ENCODE measurements at places on chromosomes 3 and 15.

DNA sequence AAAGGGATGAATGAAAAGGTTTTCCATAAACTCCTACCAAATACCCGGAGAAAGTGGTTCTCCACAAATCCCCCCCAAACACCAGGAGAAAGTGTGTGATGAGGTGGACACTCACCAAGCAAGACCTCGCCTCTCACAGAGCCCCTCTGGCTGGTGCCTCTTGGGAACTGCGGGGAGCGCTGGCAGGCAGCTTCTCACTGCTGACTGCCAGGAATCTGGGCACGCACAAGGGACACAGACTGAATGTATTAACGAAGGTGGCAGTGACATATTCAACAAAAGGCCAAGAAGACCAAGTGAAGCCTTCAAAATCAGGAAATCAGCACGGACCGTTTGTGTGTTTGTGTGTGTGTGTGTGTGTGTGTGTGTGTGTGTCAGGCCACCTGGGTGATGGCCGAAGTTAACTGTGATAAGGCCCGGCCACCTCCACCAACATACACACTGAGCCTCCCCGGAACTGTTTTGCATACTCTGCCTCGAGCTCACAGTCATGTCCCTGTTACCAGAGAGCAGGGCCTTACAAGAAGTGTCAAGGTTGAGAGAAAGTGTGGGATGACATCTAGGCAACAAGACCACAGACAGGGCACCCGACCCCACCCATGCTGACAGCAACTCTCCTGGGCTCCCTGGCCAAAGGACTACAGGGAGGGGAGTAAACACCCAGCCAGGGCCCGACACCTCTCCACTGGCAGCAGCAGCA, 18.0 kb downstream of the ATP10A start:
- no peak for DNase-seq

DNA sequence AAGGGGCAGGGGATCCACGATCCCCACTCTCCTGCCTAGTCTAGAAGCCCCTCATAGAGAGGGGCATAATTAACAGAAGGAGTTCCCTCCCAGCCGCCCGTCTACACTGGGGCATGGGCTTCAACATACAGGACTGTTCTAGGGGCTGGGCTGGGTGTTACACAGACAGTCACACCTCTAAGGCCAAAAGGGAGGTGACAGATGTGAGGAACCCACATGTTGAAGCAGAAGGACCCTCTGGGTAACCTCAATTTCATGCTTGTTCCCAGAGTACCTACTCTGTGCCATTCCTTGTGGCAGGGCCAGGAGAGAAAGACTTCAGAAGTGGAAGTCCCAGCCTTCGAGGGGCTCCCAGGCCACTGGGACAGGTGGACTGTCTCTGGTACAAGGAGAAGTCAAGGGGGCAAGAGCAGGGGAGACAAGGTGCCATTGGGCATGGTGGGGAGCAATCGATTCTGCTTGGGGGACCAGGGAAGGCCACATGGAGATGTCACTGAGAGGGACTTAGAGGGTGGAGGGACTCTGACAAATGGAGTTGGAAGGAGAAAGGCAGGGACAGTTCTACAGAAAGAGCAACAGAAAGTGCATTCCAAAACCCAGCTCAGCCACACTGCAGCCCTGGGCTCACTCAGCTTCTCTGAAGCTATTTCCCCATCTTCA, 71.3 kb downstream of the CPN2 start:
- no peak for DNase-seq

- DNase-seq: no peak
These were observed 26.5 kb downstream of the FBXO40 start for GRCh38 chr3:121619691-121620090.

DNA sequence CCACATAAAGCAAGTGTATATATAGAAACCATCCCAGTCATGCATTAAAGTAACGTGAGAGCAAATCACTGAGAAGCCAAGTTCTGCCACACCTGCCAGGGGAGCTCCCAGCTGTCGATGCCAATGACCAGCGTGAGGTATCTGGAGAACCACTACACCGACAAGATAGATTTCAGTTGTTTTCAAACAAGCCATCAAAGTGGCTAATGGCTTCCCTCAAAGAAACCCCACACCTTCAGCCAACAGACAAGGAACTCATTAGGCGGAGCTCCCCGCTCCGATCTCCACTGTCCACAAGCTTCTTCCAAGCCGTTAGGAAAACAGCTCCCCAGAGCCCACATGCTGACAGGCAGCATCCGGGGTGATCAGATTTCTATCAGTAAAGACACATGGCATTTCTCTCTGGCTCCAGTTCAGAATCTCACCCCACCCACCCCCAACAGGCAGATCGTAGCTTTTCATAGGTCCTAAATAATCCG, 54.2 kb upstream of the SPATA12 start:
- no peak for DNase-seq

GRCh38 chr15:37138591-37139215, 38.4 kb upstream of the MEIS2 start:
- no peak for DNase-seq

DNA sequence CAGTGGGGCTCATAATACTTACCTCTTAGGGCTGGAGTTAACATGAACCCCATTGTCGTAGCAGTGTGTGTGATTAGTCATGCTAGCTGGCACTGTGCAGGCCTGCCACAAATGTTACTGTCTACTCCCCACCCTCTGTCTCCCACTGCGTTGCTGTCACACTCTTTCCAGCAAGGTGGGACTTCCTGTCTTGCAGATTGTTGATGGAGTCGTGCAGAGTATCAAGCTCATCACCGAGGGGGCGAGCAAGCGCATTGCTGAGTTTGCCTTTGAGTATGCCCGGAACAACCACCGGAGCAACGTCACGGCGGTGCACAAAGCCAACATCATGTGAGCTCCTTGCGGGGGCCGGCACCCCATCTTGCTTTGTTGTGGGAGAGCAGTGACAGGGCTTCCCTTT, 12.9 kb downstream of the IDH3A start:
- no peak for DNase-seq

GRCh38 chr15:42185801-42186200, 22.3 kb downstream of the VPS39 start:
- DNase-seq: no peak

DNA sequence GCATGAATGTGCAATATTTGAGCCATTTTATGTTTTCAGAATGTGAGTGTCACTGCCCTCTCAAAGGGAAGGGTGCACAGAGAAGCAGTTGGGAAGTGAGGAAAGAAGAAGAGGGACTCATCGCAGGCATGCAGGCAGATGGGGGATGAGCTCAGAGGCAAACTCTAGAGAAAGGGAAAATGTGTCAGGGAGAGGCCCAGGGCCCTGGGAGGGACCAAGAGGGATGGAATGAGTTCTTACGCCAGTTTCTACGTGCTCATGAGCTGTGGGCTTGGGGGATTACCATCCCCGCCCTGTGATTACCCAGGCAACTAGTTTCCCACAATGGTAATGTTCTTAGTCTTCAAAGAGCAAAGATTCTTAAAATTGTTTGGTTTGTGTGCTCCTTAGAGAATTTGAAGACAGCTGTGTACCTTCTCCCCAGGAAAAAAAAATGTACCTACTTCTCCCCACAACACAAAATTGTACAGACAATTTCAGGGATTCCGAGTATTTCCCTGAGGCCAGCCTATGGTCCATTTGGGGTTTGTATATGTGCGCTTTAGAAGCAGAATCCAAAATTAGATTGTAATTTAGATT, 17.8 kb downstream of the GCSAM start:
- DNase-seq: no peak

DNA sequence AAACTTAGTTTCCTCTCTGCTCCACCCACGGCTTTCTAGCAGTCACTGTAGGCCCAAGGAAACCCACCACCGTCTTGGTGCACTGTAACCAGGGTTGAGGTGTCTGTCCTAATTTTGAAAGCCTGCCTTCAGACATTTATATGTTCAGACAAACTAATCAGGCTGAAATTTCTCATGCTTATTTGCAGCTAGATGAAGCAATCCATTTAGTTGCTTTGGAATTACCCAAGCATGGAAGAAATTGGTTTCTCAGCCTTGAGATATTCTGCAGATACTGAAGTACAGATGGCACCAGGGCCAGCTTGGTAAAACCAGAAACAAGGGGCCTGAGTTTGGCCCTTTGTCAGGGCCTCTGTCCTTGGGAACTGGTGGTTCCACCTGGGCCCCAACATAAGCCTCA, 105.4 kb downstream of the CACNA1D start:
- no peak for DNase-seq

DNA sequence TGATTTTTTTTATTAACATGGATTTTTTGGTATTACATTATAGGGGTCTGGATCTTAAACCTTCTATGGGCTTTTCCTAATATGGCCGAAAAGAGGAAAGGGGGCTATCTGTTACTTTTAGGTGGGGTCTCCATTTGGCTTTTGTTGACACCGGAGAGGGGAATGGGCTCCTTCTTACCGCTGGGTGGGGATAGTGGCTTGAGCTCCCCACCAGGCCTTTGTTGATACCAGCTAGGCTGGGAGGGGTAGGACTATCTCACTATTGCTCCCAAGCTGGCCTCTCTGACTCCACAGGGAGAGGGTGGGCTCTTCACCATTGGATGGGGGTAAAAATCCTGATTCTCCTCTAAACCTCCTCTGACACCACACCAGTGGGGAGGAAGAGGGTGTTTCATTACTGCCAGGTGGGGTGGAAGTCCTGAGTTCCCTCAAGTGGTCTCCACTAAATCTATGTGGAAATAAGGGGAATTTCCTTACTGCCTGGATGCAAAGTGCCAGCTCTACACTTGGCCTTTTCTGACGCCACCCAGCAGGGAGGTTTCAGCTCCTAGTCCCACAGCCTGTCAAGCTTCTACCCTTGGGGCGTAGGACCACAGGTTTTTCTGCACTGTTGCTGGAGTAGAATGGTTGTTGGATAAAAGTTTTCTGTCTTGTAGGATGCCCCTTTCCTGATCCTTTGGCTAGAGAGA, 572.3 kb downstream of the MAGI1 start:
- no peak for DNase-seq

DNA sequence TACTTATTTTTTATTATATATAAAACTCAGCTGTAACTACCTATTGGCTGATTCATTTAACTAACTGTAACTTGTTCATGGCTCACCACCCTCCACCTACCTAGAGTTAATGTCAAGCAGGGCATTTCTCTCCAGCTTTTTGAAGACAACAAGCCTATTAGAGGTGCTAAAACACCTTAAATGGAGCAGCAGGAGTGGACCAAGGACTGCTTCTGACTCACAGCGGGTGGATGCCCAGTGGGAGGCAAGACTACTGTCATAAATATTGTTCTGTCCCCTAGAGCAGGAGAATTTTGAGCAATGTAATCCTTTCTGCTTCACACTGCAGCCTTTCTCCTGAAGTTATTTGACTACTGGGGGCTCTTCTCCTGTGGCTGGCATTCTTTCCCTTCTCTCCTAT, 146.9 kb downstream of the CLSTN2 start:
- no peak for DNase-seq

DNA sequence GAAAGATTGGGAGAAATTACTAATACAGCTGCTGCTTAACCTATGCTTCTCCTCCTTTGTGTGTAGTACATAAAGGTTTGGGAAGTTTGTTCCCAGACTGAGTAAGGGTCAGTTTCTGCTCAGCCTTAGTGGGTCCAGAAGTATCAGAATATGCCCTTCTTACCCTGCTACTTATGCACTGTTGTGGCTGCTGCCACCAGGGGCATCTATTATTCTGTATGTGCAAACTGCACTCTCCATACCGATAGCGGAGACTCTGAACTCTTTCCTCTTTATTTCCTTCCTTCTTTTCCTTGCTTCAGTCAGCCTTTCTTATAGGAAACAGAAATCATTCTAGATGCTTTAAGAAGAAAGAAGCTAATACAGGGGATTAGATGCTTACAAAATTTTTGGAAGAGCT, 4.0 kb downstream of the NEDD4 start:
- DNase-seq: no peak

DNA sequence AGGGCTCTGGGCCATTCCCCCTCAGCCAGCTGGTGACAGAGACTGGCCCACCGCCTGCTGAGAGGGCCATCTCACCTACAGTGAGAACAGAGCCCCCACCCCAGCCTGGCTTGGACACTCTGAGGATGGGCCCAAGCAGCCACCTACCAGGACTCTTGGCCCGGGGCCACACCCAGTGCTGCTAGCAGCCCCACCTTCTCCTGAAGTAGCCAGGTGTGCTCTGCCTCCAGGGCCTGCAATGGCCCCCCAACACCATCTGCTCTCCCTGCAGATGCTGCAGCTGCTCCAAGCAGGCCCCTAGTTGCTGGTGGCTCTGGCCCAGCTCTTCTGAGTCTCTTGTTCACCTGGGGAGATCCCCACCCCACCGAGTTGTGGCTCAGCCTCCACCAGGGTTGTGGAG, 6.8 kb upstream of the CLK3 start:
- DNase-seq: no peak

DNA sequence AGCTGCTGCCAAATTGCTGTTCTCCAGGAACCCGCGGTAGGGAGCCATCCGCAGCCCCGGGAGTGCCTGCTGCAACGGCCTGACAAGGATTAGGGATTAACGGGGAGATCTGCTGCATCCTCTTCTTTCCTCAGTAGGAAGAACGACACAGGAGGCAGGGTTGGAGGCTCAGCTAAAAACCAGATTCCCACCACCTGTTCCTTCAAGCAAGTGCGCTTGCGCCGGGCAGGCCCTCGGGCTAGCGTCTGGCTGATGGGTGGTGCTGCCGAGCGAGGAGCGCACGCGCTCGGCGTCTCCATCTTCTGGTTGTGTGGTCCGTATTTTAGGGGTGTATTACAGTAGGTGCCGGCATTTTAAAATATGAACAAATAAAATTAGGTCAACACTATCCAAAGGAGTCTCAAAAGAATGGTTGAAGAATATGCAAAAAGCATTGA, 25.4 kb upstream of the SLC25A26 start:
- DNase-seq: no peak

- DNase-seq: no peak
These were observed 6.9 kb upstream of the CLPX start for GRCh38 chr15:65192016-65192415.

DNA sequence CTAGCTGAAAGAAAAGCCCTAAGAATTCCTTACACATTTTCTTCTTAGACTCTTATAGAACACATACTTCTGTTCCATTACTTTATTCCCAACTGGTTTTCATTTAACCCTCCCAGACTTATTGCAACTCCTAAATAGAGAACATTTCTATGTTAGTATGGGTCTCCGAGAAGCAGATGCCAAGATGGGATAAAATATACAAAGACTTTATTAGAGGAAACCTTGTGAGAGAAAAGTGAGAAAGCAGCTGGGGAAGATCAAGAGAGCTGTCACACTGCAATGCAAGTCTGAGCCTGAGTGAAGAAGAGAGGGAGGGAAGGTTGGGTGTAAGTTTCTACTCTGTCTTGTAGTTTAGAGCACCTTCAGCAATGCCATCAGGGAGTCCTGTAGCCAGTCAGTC, 979.3 kb downstream of the IGSF11 start:
- no peak for DNase-seq
